ENCODE measurements at places on chromosomes 5 and 9.

GRCh38 chr9:21505425-21506179, 23.5 kb upstream of the IFNE start:
- DNase-seq = no peak

- DNase-seq = no peak
Measured at GRCh38 chr5:57036761-57037160, 84.8 kb upstream of the MIER3 start.

GRCh38 chr5:95644351-95645042, 2.1 kb upstream of the RFESD start:
- DNase-seq = peak; percentile 42

DNA sequence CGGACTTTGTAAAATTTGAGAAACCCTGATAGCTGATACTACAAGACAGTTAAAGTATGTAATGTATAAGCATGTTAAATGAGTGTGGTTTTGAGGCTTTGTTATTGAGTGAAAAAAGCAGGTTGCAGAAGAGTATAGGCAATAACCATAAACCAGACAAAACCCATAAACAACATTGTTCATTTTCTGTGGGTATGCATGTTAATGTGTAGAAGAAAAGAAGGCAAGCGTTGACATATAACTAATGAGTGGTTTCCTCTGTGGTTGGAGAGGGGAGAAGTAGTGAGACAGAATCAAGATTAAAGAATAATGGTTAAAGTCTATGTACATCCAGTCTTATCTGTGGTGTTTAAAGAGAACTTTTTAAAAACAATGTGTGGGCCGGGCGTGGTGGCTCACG, 26.2 kb downstream of the RAD23B start:
- no peak for DNase-seq

DNA sequence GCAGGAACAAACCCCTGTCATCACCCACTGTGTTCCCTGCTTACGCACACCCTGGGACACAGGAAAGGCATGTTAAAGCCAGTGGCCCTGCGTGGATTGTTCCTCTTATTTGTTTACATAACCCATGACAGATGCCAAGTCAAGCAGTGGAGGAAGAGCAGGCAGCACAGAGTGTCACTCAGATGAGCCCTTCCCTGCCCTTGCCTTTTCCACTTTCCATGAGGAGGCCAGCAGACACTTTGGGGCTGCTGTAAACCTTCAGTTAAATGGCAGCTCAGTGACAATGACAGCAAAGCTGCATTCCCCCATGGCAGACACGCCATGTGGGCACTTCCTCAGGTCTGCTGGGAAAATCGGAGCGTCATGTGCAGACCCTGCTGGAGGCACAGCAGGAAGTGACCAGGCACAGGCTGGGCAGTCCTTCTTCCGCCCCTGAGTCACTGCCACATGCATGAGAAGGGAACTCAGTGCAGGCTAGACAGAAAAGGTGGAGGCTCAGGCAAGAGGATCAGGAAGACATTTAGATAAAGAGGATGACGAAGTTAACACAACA, 216.8 kb upstream of the PIK3R1 start:
- DNase-seq = no peak

GRCh38 chr9:93306081-93306480, 122.1 kb downstream of the WNK2 start:
- no peak for DNase-seq

DNA sequence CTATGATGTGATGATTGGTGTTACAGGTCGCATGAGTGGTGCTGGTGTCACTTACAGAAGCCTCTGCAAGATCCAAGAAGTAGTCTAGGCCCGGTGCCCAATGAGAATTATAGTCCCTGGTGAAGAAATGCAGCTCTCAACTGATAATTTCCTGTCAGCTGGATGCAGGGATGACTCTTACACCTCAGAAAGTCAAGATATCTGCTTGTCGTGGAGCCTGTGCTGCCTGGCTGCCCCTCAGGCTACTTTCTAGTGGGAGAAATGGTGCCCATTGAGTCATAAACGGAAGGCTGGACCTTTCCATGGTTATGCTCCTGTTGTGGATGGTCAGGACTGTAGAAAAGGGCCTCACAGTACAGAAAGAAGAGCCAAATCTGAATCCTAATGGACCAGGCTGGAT, 46.8 kb upstream of the NXNL2 start:
- no peak for DNase-seq

- DNase-seq = no peak
Measured at GRCh38 chr5:147547730-147548129, 37.9 kb upstream of the DPYSL3 start.

GRCh38 chr9:87278971-87279733, 218.5 kb upstream of the DAPK1 start:
- no peak for DNase-seq

DNA sequence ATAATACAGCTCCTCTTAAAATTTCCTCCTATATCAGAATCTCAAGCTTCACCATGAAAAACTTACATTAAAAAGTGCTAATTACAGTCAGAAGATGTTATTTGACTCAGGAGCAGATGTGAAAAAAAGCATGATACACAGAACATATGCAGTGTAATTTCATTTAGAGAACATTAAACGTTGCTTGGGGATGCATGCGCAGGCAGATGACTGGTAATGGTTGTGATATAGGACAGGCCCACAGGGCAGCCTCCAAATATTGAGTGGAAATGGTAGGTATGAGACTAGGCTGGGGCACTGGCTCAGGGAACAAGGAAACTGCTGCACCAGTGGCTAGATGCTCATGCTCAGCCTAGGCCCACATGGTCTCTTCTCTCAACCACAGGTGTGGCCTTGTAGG, 69.7 kb downstream of the IARS1 start:
- no peak for DNase-seq

DNA sequence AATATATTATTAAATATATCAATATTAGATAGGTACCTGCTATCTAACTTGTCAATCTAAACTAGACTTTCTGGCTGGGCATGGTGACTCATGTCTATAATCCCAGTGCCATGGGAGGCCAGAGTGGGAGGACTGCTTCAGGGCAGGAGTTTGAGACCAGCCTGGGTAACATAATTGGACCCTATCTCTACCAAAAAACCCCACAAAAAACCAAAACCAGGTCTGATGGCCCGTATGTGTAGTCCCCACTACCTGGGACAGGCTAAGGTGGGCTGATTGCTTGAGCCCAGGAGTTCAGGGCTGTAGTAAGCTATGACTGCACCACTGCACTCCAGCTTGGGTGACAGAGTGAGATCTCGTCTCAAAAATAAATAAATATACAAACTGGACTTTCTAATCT, 55.0 kb downstream of the PJA2 start:
- no peak for DNase-seq

GRCh38 chr9:71928806-71929205, 17.4 kb downstream of the C9orf85 start:
- DNase-seq = no peak

GRCh38 chr9:37575921-37576721, at the start of gene FBXO10:
Gene FBXO10 (minus strand): TSS chr9:37576380. CDS start chr9:37541768, 34,612 bp downstream.
- DNase-seq = peak; percentile 22

- DNase-seq = no peak
Measured at GRCh38 chr5:176812269-176813259, 2.2 kb downstream of the UNC5A start.

- DNase-seq = no peak
Measured at GRCh38 chr5:126464959-126465358, 41.8 kb downstream of the GRAMD2B start.

GRCh38 chr5:158868546-158868945, 231.2 kb downstream of the EBF1 start:
- DNase-seq = no peak

DNA sequence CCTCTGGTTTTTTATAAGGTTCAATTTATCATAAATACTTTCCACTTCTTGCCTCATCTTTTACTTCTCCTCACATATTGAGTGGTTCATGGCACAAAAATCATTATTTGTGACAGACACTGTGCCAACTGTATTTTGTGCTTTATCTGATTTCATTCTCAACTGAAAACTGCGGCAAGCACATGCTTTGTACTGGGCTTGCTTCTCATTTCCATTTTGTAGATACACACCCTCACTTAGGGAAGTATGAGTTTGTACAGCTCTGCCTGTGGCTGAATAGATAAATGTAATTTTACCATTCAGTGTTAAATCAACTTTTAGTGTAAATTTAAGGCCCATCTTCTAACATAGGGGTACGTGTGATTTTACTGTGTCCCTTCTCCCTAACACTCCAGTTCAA, 83.6 kb downstream of the ANXA2R start:
- DNase-seq = no peak

DNA sequence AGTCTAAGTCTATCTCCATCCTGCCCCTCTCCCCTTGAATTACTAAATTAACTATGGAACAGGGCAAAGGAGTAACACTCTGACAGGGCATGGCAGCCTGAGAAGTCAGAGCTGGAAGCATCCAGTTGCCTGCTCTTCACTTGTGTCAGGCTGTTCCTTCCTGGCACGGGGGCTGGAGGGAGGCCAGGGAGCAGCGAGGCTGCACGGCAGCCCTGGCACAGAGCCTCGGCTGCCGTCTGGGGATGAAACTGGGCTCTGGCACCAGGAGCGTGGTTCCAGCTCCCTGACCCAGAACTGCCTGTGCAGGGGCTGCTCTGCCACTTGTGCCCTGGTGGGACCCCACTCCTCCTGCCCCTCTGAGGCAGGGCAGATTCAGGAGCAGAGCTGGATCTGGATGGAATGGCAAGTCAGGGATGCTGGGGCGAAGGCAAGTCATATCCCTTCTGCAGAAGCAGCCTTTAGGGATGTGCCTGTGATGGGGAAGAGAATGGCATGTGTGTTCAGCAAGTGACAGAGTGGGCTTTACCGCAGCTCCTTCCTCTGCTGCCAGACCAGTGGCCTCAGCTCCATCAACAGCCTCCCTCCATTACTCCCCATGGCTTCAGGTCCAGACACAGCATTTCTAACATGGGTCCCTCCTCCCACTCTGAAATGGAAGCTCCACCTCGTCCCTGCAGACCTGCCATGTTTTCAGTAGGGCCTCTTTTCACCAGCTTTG, 42.2 kb upstream of the PDE8B start:
- DNase-seq = no peak

DNA sequence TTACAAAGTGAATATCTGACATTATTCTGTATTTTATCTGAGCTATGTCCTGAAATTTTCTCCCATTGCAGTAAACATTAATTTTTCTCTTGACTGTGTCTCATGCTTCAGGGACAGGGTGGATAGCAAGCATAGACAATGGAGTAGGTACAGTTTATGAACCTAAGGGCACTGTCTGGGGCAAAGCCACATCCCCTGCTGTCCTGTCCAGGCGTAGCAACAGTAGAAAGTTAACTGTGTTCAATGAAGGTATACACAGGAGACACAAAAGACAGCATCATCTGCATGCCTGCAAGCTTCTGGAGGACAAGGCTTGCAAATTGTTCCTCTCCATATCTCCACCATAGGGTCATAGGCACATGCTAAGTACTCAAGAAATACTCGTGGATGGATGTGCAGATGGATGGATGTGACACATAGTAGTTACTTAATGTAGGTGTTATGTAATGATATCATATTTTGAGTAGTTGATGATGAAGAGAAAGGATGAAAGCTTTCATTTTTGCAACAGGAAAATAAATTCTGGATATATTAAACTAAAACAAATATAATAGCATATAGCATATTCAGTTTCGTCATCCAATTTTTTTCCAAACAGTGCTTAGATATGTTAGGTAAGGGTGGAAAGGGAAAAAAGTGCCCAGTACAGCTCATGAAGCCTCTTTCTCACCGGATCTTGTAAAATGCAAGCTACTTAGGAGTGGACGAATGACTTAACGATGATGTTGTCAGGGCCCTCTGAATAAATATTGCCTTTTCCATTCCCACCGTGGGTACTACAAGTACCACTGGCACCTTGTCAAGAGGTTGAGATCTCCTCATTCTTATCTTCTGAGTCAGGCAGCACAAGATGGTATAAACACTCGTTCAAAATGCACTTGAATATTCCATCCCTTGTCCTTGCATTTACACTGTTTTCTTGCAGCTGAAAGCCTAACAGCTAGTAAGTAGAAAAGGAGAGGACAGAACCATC, 19.9 kb upstream of the ZSWIM6 start:
- DNase-seq = no peak

GRCh38 chr5:68554571-68555279, 339.2 kb downstream of the PIK3R1 start:
- no peak for DNase-seq

GRCh38 chr5:134247428-134248224, 21.8 kb upstream of the PPP2CA start:
- DNase-seq = no peak

DNA sequence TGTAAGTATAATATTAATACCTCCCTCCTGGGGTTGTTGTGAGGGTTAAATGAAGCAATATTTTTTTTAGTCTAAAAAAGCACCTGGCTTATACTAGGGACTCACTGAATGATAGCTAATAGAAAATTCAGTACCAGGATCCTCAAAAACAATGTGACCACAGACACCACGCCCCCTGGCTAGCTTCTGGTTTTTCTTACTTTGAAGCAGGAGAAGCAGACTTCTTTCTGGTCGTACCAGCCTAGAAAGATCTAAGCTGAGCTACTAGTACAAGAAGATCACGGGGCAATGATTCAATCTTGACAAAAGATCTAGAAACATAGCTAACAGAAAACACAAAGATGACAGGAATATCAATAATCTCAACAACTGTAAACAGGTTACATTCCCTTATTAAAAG, 218.5 kb upstream of the SLC30A5 start:
- no peak for DNase-seq

DNA sequence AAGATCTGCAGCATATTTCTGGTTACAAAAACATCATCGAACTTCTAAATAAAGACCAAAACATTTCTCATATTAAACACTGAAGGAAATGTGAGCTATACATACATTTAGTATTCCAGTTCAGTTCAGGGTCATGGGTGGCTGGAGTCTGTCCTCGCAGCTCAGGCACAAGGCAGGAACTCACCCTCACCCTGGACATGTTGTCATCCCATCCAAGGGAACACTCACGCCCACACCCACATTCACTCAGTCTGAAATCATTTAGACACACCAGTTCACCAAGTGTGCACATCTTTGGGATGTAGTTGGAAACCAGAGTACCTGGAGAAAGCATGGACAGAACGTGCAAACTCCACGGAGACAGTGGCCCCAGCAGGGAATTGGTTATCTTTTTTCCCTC, 481.0 kb downstream of the RASEF start:
- DNase-seq = no peak

DNA sequence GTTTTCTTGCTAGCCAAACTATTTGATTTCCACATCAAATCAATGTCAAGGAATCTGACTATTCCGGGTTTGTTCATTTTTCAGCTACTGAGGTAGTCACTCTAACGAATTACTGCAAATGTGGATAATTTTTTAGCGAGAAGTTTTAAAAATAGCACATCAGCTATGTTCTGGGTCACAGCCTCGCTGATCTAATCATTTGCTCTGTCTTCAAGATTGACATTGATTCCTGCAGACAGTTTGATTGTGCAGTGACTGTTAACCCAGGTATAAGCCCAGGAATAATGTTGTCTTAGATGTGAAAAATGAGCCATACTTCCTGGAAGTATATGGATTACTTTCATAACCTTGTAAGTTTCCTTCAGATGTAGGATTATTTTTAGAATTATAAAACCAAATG, 175.1 kb downstream of the BAAT start:
- DNase-seq = no peak

- no peak for DNase-seq
Measured at GRCh38 chr5:20276959-20277263, 288.9 kb upstream of the CDH18 start.

- DNase-seq = no peak
Measured at GRCh38 chr9:68793605-68794343, 88.7 kb downstream of the PIP5K1B start.

GRCh38 chr9:135941288-135941995, 19.7 kb downstream of the UBAC1 start:
- no peak for DNase-seq
